Stimulated activated CD4-positive, alpha-beta T cell treated with anti-CD3 and anti-CD28 coated beads, Interleukin-15, amount 100 ng/mL, for 1 hour (primary cell): ENCODE measurements at places on chromosomes 11 and 22.

DNA sequence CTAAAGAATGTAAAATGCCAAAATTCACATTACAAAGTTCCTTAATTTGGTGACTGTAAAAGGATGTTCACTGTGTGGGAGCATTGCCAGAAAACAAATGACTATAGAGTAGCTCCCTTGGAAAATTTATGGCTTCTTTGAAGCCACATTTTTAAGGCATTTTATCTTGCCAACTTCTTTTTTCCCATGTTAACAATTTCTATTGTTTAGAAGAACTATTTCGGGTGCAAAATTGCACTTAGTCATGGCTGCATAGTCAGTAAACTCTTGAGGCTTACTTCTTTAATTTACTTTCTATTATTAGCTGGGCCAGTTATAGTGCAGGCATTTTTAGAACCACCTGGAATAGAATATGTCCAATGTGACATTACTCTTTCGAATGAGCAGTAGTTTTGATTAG is 515.3 kb downstream of the JRKL start:
- no peak for DNase-seq

GRCh38 chr22:34294986-34295385 is 374.7 kb upstream of the LARGE1 start:
- DNase-seq = no peak

GRCh38 chr11:80846442-80846841 is 1405.6 kb upstream of the TENM4 start:
- no peak for DNase-seq

- DNase-seq = no peak
These were observed at the start of gene SLC43A1 for GRCh38 chr11:57515332-57516060. SLC43A1 (minus strand) TSS chr11:57515702; CDS start chr11:57514111, 1,591 bp downstream.

DNA sequence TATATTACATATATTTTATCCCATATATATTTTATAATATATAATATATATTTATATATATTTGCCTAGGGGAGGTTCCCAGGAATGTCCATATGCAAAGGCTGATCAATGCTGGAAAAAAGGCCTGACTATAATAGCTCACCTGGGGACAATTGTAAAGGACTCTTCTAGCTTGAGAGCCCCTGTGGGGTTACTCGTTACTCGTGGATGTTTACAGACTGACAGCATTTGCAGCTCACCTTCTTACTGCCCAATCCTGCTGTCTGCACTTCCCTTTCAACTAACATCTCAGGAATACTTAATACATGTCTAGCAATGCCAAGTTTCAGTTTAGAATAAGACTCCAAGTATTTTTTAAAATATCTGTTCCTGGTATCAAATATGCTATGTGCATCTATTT is 1365.4 kb upstream of the RAG2 start:
- no peak for DNase-seq

- DNase-seq = no peak
These were observed 36.2 kb upstream of the DDX6 start for GRCh38 chr11:118827118-118827517.

DNA sequence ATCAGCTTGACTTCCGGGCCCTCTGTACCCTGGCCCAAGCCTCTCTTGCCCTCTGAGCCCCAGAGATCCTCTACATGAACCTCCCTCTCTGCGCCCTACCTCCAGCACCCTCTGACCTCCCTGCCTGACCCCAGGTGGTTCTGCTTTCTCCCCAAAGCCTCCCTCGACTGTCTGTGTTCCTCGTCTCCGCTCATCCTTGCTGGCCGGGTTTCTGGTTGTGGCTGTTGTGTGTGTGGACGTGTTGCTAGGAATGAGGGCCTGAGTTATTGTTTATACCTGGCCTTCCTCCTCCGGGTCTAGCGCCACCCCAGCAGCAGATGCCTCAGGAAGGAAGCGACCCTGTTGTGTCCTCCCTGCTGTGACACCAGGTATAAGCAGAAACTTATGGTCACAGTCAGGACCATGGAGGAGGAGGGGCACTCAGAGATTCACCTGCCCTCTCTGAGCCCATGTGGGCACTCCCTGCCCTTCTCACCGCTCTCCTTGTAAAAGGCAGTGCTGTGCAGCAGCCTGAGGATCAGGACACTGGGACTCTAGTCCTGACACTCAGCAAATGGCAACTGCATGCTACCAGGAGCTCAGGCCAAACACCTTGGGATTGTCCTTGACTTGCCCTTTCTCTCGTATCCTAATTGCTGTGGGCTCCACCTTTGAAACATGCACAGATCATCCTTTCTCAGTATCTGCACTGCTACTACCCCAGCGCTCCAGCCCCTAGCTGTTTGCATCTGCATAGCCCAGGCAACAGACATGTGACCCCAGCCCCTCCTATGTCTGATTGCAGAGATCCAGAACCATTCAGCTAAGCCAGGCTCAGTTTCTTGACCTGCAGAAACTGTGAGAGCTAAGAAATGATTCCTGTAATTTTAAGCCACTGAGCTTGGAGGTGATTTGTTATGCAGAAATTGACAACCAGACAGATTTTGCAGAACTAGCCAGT is 140.1 kb downstream of the ST3GAL4 start:
- no peak for DNase-seq

GRCh38 chr11:131065435-131066413 is 149.4 kb upstream of the SNX19 start:
- DNase-seq = no peak

DNA sequence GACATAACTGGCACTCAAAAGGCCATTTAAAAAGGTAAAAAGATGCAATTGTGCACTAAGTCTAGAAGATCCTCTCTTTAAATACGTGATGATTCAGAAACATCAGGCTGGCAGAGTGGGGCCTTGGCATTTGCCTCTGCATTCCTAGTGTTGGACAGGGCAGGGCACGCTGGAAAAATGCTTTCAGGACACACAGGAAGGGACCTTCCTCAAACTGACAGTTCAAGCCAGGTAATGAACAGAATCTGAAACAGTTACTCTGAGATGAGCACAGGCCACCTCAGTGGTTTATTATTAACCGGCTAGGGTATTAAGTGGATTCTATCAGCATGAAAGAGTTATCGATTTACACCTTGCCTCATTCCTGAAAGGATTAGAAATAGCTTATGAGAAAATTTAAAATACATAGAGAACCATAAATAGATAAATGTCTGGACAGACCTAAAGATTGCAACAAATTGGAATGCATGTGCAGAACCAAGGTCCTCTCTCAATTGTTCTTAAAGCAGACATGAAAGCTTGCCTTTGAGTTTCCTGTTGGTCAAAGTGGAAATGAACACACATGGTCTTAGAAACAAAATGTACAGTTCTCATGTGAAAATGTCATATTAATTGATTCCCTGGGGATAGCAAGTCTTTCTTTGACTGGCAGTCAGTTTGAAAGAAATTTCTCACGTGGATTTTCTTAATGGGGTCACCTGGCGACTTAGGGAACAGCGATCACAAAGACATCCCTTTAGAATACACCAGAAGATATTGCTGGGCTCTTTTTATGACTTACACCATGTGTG is 21.5 kb upstream of the CSNK2A3 start:
- DNase-seq = no peak

- DNase-seq = no peak
These were observed 2.3 kb upstream of the OR5B12 start for GRCh38 chr11:58444300-58444699.

GRCh38 chr22:37994049-37994448 is 9.7 kb upstream of the SOX10 start:
- no peak for DNase-seq

- no peak for DNase-seq
These were observed 11.8 kb upstream of the APLNR start for GRCh38 chr11:57248780-57249383.
